ENCODE measurements at places on chromosomes 3 and 15. TPM values are rescaled to one million over a fixed set of nuclear protein-coding genes. Genes with fewer than 3 reads are reported as not detected.

DNA sequence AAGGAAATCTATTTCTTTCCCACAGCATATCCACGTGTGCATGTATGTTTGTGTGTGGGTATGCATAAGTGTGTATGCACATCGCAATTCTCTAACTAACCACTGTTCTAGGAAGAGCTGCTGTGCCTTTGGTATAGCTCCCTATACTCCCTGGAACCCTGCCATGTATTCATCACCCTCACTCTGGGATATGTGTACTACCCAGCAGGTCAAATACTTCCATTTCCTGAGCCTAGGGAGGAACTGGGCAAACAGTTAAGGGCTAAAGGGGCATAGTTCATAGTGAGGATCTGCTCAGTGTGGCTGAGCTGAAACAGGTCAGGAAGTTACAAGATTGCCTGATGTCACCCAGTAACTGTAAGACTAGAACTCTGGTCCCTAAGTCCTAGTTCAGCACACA is 260.4 kb downstream of the RPLP1 start:
- no peak for DNase-seq

Gene MEX3B
- not detected for total RNA-seq

DNA sequence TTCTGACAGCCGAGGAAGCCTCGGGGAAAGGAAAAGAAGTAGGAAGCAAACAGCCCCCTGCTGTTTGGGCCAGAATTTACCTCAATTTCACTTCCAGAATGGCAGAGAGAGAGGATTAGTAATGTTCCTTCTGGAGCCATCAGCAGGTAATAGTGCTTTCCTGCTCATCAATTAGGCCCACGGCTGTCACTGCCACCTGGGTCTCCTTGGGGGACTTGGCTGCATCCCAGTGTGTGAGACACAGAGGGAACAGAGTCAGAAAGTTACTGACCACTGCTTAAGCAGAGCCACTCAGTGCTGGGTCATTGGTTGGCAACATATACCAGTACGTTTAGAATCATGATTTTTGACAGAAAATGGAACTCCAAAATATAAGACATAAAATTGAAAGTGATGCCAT is 397.0 kb downstream of the EPHA3 start:
- no peak for DNase-seq

DNA sequence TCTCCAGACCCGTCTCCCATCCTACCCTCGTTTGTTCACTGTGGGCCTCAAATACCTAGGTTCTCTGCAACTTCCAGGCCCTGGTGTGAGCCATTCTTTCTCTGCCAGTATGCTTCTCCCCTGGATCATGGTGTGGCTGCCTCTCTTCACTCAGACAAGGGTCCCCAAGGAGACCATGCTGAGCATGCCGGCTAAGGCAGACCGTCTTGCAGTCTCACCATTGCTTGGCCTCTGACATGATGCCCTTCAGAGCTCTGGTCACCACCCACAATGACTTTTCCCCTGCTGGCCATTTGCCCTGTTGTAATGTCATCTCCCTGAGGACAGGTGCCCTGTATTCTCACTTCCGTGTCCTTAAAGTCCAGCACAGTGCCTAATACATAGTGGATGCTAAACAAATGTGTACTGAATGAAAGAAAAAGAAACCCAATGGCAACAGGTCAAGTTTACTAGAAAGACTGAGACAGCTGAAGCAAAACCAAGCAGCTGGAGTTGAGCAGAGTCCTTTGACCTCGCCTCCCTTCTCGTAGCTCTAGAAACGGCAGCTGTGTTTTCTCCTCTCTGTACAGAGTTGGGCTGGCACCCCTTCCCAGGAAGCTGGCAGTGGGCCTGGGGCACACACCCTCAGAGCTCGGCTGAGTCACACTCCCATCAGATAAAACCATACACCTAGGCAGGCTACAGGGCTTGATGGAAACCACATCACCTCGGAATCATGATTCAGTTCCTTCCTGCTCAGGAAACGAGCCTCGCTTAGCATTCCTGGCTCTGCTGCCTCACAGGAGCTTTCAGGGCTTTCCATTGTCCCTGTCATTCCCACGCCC is 8.6 kb downstream of the TLR9 start:
- peak; percentile 97 for DNase-seq

GRCh38 chr3:100136921-100137320 is 22.6 kb upstream of the FILIP1L start:
- DNase-seq: no peak

Gene EDC3
- total RNA-seq: 42.6 TPM

Gene SLC25A20
- total RNA-seq: 18.8 TPM

DNA sequence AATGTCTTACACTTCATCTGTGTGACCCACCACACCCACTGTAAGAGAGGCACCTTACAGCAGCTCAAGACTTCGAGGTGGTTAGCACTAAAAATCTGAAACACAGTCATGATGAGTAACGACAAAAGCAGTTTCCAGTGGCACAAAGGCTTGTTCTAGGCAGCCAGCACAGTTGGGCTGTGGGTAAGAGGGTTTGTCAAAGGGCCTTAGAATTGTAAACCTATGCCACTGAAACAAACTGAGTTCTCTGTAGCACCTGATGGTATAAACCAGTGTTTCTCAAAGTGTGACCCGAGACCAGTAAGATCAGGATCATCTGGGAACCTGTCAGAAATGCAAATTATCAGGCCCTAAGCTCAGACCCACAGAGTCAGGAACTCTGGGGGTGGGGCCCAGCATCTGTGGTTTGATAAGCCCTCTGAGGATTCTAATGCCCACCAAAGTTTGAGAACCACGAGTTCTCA is 36.5 kb downstream of the DAPK2 start:
- DNase-seq: no peak
